Hematopoietic multipotent progenitor cell (in vitro differentiated cells): ENCODE measurements at places on chromosomes 7 and 10. TPM values are rescaled to one million over a fixed set of nuclear protein-coding genes. Genes with fewer than 3 reads are reported as not detected.

C10orf90 gene
- total RNA-seq: not detected

ZDHHC6 gene
- total RNA-seq: 11.6 TPM

HGF gene
- 9.4 TPM for total RNA-seq

CH25H gene
- total RNA-seq: not detected

POT1 gene
- 23.4 TPM for total RNA-seq

TCF7L2 gene
- total RNA-seq: 6.7 TPM

OR9A2 gene
- under 0.01 TPM for total RNA-seq

ITPRID1 gene
- total RNA-seq: not detected

KLF14 gene
- not detected for total RNA-seq

SNX13 gene
- total RNA-seq: 11.3 TPM

MMD2 gene
- total RNA-seq: not detected

LDB3 gene
- total RNA-seq: not detected

IKZF5 gene
- 4.6 TPM for total RNA-seq

CXCL12 gene
- total RNA-seq: under 0.01 TPM

LRRC17 gene
- total RNA-seq: 0.27 TPM

UCN3 gene
- not detected for total RNA-seq

CHAT gene
- total RNA-seq: not detected

WEE2 gene
- total RNA-seq: not detected

IFIT2 gene
- 3.0 TPM for total RNA-seq

GSDME gene
- 0.27 TPM for total RNA-seq

POLR1F gene
- total RNA-seq: 16.7 TPM

HMX3 gene
- not detected for total RNA-seq

H2AZ2 gene
- total RNA-seq: 232 TPM

PRTFDC1 gene
- 3.5 TPM for total RNA-seq

CHST15 gene
- total RNA-seq: 1.1 TPM

RBP4 gene
- total RNA-seq: not detected

CRHR2 gene
- total RNA-seq: not detected

SLC16A9 gene
- 0.81 TPM for total RNA-seq

BMPER gene
- total RNA-seq: under 0.01 TPM

C10orf53 gene
- under 0.01 TPM for total RNA-seq

PPP1R9A gene
- 4.0 TPM for total RNA-seq

CCDC146 gene
- 1.9 TPM for total RNA-seq

C10orf143 gene
- total RNA-seq: 1.3 TPM
